ENCODE measurements at places on chromosomes 11 and 22. TPM values are rescaled to one million over a fixed set of nuclear protein-coding genes. Genes with fewer than 3 reads are reported as not detected.

The LIF gene
- total RNA-seq: 0.44 TPM

The PRRG4 gene
- 0.17 TPM for total RNA-seq

The TENM4 gene
- 1.9 TPM for total RNA-seq

The AQP11 gene
- total RNA-seq: 0.22 TPM

The MOGAT2 gene
- total RNA-seq: 0.22 TPM

The JAML gene
- total RNA-seq: 1.5 TPM

The KRTAP5-7 gene
- 0.24 TPM for total RNA-seq

The MS4A6E gene
- total RNA-seq: not detected

The ANO9 gene
- total RNA-seq: 37.2 TPM

The CHCHD10 gene
- 68.8 TPM for total RNA-seq

The CCND1 gene
- total RNA-seq: 7.5 TPM

The SLC5A1 gene
- not detected for total RNA-seq

The LRRC56 gene
- total RNA-seq: 7.1 TPM

The LRRC4C gene
- total RNA-seq: not detected

The C11orf21 gene
- 5.2 TPM for total RNA-seq

The CABP4 gene
- total RNA-seq: 2.1 TPM

The PARVG gene
- 91.6 TPM for total RNA-seq

The APOA4 gene
- not detected for total RNA-seq

The SEPTIN5 gene
- total RNA-seq: not detected

Data from activated B cell treated with CpG ODN at 0.5 μM for 24 hours (primary cell).